Head of caudate nucleus (tissue), 42 donors: ENCODE measurements at places on chromosomes 1 and 21.

- no peak for DNase-seq
Observed at GRCh38 chr1:220269036-220269435, 3.2 kb downstream of the RAB3GAP2 start.

DNA sequence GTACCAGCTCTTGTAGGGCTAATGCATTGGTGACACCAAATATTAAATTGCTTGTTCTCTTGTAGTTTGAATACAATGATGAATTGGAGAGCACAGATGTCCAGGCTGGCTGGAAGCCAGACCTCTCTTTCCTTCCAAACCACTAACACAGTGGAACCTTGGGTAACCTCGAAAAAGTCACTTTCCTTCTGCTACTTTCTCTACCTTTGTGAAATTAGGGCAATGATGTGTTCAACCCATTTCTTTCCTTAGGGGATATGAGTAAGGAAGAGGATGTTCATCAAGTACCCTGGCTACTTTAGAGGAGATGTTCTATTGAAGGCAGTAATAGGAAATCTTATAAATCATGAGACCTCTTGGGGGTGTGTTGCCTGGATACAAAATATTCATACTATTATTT lies 55.7 kb downstream of the XCL2 start:
- DNase-seq, result no peak

DNA sequence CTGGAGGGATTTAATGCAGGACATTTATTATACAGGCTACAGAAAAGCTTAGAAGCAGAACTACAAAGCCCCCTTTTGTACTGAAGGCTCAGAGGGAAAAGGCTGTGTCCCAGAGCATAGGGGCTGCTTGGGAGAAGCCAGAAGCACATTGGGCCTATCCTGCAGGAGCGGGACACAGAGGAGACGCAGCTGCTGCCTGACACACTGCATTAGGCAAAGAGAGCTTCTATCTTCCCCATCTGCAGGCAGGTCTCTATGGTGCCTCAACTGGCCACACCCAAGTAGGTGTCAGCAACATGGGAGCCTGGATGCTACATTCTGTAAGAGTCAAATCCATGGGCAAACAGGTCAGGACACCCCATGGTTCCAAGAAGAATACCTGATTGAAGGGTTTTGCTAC lies 595.9 kb downstream of the AJAP1 start:
- DNase-seq, result no peak

GRCh38 chr1:1273512-1274298 lies at the start of gene UBE2J2:
UBE2J2 (minus strand) TSS chr1:1273854; CDS start chr1:1267992, 5,862 bp downstream.
- DNase-seq, result peak; percentile 98

GRCh38 chr1:230291731-230292620 lies 134.2 kb downstream of the PGBD5 start:
- DNase-seq, result no peak

DNA sequence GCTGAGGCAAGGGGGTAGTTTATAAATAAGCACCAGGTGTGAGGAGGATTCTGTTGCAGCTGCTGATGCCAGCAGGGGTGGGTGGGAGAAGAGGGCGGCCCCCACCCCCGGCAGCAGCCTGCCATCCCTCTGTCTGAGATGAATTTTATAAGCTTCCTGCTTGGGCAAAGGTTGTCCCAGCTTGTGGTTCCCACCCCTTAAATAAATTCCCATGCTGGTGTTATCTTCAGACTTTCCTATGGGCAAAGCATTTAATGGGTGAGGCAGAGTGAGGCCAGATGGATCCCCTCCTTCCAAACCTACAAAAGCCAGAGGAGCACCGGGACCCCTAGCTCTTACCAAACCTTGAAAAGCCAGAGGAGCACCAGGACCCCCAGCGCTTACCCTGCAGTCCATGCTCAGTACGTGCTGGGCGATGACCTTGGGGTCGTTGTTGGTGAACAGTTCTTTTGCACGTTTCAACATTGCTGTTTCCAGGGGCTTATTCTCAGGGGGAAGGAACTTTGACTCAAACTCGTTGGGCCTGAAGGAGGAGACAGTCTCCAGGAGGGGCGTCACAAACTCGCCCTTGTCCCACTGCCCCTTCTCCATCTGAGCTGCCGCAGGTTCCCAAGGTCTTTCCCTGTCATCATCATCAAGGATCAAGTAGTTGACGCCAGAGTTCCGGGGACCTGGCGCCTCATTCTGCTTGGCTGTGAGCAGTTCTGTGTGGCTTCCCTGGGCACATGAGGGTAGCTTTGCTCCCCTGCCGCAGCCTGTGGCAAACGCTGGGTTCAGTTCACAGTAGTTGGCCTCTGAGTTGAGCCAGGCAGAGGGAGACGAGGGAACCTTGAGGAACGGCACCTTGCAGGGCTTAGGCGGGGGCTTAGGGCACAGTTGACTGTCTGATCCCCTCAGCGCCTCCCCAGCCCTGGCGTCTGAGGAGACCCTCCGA lies 99.5 kb downstream of the BCAR3 start:
- DNase-seq, result no peak

GRCh38 chr1:23092447-23092846 lies 73.2 kb downstream of the KDM1A start:
- DNase-seq, result no peak

DNA sequence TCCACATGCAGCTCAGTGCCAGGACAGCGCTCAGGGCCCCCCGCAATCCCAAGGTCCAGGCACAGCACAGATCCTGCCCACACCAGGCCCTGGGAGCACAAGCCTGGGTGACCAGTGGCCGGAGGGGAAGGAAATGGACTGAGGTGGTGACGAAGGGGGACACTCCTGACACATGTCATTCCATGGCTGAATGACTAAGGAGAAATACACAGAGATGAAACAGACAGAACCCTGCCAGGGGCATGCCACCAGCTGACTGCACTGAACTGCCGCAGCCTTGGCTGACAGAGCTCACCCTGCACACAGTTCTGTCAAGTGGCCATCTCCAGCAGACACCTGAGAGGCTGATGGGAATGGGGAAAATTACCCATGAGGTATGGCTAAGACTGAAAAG lies 56.1 kb downstream of the HSF2BP start:
- DNase-seq, result no peak

- DNase-seq, result no peak
Observed at GRCh38 chr1:209723265-209723664, 18.6 kb downstream of the HSD11B1 start.

DNA sequence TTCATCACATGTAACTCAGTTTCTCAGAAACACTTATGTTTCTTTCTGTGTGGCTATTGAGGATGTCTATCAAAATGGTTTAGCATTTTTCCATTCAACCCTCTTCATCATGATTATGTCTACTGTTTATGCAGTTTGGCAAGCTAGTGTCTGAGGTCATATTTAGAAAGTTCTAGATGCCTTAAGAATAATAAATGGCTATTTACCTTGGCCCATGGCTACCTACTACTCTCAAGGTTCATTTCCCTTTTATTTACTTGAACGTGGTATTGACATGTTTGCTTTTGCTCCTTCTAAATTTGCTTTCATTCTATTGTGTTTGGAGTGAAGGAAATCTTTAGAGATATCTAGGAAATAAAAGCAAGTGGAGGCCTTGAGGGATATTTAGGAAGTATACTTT lies 193.7 kb upstream of the OLFM3 start:
- DNase-seq, result no peak

DNA sequence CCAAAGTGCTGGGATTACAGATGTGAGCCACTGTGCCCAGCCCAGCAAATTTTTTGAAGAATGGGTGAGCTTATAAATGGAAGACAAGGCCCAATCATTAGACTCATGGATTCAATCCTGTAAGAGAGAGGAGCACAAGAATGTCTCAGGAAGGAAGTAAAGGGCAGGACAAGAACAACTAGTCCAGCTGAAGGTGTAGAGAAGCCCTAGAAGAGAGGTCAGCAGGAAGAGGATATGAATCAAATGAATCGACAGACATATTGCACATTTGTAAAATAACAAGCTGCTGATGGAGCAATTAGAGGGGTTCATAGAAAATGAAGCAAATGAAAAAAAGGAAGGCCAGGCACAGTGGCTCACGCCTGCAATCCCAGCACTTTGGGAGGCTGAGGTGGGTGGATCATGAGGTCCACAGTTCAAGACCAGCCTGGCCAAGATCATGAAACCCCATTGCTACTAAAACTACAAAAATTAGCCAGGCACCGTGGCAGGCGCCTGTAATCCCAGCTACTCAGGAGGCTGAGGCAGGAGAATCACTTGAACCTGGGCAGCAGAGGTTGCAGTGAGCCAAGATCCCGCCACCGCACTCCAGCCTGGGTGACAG lies 74.9 kb downstream of the MIS18A start:
- no peak for DNase-seq

DNA sequence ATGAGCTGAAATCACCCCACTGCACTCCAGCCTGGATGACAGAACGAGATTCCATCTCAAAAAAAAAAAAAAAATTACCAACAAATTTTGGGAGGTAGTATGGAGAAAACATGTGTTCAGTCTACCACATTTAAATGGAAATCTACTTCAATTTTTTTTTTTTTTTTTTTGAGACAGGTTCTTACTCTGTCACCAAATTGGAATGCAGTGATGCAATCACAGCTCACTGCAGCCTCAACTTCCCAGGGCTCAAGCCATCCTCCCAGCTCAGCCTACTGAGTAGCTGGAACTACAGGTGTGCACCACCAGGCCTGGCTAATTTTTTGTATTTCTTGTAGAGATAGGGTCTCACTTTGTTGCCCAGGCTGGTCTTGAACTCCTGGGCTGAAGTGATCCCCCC lies 82.1 kb downstream of the GFI1 start:
- no peak for DNase-seq

DNA sequence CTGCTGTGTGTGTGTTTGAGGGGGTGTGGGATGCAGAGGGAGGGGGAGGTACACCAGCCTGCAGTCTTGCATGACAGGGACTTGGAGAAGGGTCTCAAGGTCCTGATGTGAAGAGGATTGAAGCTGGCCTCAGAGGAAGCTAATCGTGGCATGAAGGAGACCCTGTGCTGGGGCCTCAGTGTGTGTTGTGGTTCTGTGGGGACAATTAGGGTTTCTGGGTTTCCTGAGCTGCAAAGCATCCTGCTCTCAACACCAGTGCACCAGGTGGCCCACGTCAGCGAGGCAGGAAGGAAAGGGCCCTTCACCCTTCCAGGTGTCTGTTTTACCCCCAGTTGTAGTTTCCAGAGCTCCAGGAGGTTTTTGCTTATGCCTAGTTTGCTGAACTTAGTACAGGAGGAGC lies 52.8 kb downstream of the TENT5C start:
- no peak for DNase-seq

DNA sequence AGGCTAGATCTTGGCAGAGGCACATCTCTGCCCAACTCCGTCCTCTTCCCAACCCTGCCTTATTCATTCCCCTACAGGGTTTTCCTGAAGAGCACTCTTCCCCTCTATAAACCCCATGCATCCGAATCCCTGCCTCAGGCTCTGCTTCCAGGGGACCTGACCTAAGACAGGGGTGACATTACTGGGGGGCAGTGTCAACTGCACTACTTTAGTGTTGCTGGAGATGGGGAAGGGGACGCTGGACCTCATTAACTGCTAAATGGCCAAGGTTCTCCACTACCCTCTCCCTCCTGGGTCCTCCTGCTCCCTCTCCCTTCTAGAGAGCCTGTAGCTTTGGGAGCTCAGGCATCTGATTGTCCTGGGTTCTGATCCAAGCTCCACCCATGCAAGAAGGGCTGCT lies 126.2 kb downstream of the GRIK3 start:
- DNase-seq, result no peak

GRCh38 chr1:212669600-212669999 lies 30.0 kb downstream of the BATF3 start:
- no peak for DNase-seq

DNA sequence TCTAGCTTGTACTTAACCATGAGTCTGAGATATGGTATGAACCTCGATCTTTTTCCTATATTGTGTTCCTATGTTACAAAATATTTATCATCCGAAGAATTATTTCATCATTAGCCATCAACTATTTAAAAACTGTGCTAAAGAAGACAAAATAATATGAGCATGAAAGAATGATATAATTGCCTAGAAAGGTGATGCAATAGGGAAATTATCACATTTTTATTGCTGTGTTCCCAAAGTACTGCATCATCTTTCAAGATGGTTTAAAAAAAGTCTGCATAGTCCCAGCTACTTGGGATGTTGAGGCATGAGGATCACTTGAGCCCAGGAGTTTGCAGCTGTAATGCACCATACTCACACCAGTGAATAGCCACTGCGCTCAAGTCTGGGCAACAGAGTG lies 126.7 kb downstream of the APP start:
- no peak for DNase-seq

GRCh38 chr1:243287123-243287460 lies 31.3 kb downstream of the SDCCAG8 start:
- no peak for DNase-seq

DNA sequence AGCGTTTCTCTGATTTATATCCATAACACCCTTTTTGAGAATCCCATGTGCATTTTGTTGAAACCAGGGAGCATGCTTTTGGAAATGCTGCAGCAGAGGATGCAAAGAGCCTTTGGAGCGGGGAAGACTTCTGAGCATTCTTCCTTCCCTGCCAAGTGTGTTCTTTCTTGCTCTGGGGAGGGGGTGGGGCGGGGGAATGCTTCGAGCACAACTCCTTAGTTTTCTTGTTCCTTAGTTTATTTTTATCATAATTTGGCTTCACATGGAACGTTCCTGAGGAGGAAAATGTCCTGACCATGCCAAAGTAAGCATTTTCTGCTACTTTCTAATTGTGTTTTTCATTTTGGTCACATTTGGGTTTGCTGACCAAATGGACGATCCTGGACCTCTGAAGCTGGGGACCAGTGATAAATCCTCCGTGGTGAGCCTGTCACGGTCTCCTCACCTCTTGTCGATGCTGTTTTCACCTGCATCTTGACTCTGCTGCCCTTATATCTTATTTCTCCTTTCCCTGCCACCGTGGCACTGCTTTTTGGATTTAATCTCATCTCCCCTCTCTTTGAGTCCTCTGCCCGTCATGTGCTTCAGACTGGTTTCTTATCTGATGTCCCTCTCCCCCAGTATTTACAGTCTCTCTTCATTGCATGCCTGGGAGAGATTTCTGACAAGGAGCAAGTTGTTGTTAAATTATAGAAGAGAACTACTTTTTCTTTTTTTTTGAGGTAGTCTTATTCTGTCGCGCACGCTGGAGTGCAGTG lies 2.4 kb downstream of the CTPS1 start:
- DNase-seq, result no peak

- DNase-seq, result peak; percentile 44
Observed at GRCh38 chr1:12112711-12113161, 49.6 kb downstream of the TNFRSF8 start.

- DNase-seq, result peak; percentile 50
Observed at GRCh38 chr21:42833439-42833815, 45.9 kb downstream of the WDR4 start.

GRCh38 chr1:56297904-56298303 lies 281.5 kb downstream of the PLPP3 start:
- no peak for DNase-seq
